NCI-H446 (cell line): ENCODE measurements at places on chromosomes 7 and 10.

DNA sequence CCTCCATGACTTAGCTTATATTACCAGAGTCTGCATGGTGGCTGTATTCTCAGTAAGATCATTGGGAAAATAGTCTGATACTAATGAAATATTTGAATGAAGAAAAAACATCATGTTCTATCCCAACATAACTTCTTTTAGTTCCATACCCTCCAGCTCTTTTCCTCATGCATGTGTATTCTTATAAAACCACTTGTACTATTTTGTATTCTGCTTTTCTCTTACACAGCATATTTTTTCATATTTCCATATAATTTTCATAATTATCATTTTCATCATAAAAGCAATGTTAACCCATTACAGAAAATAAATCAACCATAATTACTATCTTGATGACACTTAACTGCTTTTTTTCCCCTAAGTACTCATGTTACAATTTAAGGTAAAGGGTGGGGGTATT lies 371.2 kb upstream of the LRGUK start:
- no peak for DNase-seq

- DNase-seq, result no peak
Observed at GRCh38 chr10:88781206-88781605, 21.3 kb upstream of the LIPM start.

- DNase-seq, result no peak
Observed at GRCh38 chr7:128703609-128704241, 31.6 kb downstream of the GARIN1A start.

DNA sequence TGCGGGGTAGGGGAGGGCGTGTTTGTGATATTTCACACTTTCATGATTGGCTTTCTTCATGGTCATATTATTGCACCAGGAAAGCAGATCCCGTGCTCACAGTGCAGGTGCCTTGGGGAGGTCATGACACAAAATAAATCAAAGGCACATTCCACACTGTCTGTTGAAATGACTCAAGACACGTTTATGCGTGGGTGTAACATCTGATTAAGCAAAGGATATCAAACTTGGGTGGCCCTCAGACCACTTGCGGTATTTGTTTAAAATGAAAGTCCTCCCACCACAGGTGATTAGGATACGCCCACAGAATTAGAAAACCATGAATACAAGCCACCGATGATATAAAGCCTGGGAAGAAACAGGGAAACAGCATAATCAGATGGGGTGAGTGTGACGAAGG lies 51.1 kb downstream of the SVIL start:
- no peak for DNase-seq

GRCh38 chr10:77455561-77455960 lies 182.0 kb downstream of the KCNMA1 start:
- DNase-seq, result no peak

GRCh38 chr7:77563275-77563674 lies 26.2 kb downstream of the PTPN12 start:
- DNase-seq, result no peak

DNA sequence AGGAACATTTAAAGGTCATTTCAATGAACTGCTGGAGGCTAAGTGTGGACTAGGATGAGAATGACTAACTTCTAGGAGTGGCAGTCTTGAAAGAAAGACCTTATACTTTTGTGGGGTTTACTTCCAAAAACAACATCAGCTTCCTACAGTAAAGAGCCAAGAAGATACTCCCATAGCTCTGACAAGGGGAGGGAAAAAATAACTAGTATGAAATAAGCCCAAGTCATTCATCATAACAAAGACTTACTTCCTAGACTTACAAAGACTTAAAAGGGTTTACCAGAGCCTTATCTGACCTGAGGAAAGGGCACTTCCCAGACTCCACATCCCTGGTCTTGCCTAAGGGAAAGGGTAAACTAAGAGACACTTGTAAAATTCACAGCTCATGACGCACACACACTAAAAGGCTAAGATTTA lies 31.7 kb downstream of the ARHGAP12 start:
- DNase-seq, result no peak

DNA sequence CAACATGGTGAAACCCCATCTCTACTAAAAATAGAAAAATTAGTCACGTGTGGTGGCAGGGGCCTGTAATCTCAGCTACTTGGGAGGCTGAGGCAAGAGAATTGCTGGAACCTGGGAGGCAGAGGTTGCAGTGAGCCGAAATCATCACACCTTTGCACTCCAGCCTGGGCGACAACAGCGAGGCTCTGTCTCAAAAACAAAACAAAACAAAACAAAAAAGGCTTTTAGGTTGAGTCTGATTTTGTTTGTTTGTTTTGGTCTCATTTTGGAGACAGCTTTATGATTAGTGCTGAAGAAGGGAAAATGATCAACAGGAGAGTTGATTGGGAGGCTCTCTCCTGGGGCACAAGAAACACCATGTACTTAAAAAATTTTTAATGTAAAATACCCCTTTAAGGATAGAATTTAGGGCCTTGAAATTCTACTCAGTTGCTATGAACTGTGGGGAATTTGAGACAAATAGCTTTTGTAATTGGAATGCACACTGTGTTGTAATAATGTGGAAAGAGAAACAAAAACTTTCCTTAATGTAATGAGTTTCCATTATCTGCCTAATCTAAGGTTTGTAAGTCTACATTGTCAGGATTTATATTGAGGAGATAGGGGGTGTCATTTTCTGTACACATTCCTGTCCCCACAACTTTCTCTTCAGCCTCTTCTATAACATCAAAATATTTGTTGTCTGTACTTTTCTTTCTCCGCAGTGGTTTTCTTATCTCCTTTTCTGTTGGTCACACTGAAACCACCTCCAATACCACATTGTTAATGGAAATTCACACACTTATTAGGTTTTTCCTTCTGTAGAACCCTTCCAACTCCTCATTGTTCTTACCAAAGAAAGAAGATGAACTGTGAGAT lies 41.3 kb downstream of the ARID5B start:
- no peak for DNase-seq

DNA sequence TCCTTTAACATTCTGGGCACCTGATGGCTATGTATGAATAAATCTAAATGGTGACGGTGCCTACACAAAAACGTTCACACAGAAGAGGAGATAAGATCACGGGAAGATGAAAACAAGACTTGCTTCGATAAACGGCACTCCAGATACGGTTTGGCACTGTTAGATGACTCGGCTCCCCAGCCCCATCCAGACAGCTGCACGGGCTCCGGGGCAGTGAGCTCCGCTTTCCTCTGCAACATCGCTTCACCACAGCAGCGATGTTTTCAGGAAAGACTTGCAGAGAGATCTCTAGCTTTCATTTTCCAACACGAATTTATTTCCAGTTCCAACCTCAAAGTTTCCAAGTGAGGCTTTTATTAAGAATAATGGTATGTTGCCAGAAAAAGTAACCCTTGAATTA lies 132.1 kb downstream of the KLF6 start:
- DNase-seq, result no peak

DNA sequence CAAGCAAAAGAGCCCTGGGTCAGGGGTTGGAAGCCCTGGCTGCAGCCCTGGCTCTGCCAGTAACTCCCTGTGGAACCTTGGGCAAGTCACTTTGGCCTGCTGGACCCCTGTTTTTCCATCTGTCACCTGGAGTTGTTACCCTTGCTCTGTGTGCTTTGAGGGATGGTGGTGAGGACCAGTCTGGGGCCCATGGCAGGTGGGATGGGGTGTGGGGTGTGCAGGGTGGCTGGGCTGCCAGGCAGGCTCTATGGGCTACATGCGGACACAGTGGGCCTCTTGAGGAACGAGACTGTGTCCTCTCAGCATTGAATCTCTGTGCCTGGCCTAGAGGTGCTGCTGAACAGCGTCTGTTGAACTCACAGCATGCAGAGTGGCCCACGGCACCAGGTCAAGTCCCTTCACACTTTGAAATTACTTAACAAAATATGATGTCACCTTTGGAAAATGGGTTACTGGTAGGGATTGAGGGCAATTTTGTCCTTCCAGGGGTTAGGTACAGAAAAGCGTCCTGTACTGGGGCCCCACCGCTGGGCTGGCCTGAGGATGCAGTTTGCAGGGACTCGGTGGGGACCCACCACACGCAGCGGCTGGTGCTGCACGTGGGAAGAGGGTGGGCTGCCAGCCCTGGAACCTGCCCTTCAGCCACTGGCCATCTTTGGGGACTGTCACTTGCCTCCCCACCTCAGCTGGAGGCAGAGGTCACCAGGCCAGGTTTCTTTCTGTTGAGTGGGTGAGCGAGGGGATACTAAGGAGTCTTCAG lies 45.3 kb downstream of the PRF1 start:
- no peak for DNase-seq
